ENCODE measurements at places on chromosomes 11 and 22.

DNA sequence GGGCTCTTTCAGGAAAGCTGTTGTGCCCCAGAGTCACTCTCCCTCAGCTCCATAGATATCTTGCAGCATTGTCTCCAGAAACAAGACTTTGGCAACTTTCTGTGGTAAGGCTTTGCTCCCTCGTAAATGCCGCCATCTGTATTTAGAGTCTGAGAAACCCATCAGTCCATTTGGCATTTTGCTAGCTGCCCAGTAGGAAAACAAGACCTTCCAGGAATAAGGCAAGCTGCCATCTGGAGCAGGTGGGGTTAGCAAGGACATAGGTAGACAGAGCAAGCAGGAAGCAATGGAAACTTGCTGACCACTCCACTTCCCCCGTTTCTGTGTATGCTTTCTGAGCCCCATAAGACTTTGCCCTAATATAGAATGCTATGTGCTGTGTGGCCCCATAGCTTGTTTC is 131.9 kb downstream of the SPATA19 start:
- no peaks in the 10 kb centered on the region for H3K27me3 ChIP-seq
- no peak overlapping the region for H3K4me3 ChIP-seq
- no peak for DNase-seq
- H3K27ac ChIP-seq: no peak overlapping the region
- no peaks in the 10 kb centered on the region for H3K36me3 ChIP-seq
- no peaks in the 10 kb centered on the region for H3K4me1 ChIP-seq

DNA sequence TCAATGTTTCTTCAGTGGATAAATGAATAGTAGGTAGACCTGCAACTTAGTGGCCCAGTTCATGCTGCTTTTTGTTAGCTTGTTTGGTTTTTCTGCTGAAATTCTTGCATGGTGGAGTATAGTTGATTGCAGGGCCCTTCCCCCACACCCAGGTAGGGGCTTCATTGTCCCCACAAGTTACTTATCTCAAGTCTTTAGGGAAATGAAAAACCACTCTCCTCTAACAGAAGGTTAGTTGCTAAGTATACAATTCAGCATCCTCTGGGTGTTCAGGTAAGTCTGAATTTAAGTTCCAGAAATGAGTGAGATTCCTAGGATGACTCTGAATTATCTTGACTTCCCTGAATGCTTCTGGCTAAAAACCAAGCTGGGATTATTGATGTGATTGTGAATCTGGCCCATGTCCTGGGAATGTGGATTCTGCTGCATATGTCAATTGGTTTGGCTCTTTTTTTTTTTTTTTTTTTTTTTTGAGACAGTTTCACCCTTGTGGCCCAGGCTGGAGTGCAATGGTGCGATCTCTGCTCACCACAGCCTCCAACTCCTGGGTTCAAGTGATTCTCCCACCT is 40.3 kb downstream of the BCL2L13 start:
- no peaks in the 10 kb centered on the region for H3K4me1 ChIP-seq
- no peak overlapping the region for H3K27ac ChIP-seq
- no peak for DNase-seq
- H3K36me3 ChIP-seq: peaks cover 3% of the 10 kb centered on the region

DNA sequence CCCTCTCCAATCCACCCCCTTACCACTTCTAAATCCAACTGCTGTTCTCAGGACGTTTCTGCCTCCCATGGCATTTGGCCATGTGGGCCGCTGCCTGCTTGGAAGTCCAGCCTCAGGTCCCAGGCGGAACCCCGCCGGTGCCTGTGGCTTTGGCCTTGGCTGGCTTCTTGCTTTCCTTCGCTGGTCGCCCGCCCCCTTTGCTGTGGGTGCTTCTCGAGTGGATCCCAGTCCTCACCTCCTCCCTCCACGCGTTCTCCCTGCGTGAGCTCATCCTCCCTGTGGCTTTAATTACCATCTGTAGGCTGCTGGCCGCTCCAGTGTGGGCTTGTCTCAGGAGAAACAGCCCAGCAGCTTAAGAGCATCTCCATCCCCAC is 111.7 kb downstream of the NECTIN1 start:
- no peak overlapping the region for H3K27ac ChIP-seq
- no peaks in the 10 kb centered on the region for H3K27me3 ChIP-seq
- DNase-seq: no peak
- H3K4me1 ChIP-seq: peaks cover 8% of the 10 kb centered on the region

GRCh38 chr22:23085785-23086184 is 15.5 kb downstream of the GNAZ start:
- H3K4me3 ChIP-seq: no peak overlapping the region
- peaks cover 3% of the 10 kb centered on the region for H3K4me1 ChIP-seq
- H3K27me3 ChIP-seq: no peaks in the 10 kb centered on the region
- DNase-seq: no peak
- H3K36me3 ChIP-seq: no peaks in the 10 kb centered on the region

GRCh38 chr11:5809122-5809519 is 397 bp downstream of the OR52N2 start:
- H3K36me3 ChIP-seq: no peaks in the 10 kb centered on the region
- peaks cover 8% of the 10 kb centered on the region for H3K27me3 ChIP-seq
- no peak for DNase-seq
- no peaks in the 10 kb centered on the region for H3K4me1 ChIP-seq

- H3K4me1 ChIP-seq: peaks cover 99% of the 10 kb centered on the region
- no peak for DNase-seq
- H3K27me3 ChIP-seq: no peaks in the 10 kb centered on the region
- H3K36me3 ChIP-seq: no peaks in the 10 kb centered on the region
- H3K27ac ChIP-seq: peak overlapping the region; percentile 88
- H3K4me3 ChIP-seq: peak overlapping the region; percentile 61
These were observed 379 bp upstream of the RAB38 start for GRCh38 chr11:88175569-88176075.

DNA sequence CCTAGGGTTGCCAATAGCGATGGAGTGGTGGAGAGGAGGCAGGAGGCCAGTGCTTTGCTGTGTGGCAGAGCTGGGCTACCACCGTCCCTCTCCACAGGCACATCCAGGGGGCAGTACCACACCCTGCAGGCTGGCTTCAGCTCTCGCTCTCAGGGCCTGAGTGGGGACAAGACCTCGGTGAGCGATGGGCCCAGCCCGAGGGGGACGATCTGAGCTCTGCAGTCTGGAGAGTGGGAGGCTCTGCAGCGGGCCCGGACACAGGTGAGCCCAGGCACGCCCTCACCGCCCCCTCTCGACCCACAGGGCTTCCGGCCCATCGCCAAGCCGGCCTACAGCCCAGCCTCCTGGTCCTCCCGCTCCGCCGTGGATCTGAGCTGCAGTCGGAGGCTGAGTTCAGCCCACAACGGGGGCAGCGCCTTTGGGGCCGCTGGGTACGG is 2.5 kb downstream of the PKP3 start:
- peak overlapping the region; percentile 74 for H3K4me3 ChIP-seq
- H3K27ac ChIP-seq: peak overlapping the region; percentile 39
- peaks cover 38% of the 10 kb centered on the region for H3K27me3 ChIP-seq
- peaks cover 8% of the 10 kb centered on the region for H3K4me1 ChIP-seq
- DNase-seq: no peak
- no peaks in the 10 kb centered on the region for H3K36me3 ChIP-seq

- H3K27ac ChIP-seq: no peak overlapping the region
- no peaks in the 10 kb centered on the region for H3K36me3 ChIP-seq
- H3K4me1 ChIP-seq: no peaks in the 10 kb centered on the region
These were observed 92.9 kb downstream of the DYNC2H1 start for GRCh38 chr11:103202048-103202651.

- H3K27ac ChIP-seq: peak overlapping the region; percentile 96
- H3K4me3 ChIP-seq: peak overlapping the region; percentile 88
- no peaks in the 10 kb centered on the region for H3K27me3 ChIP-seq
- H3K36me3 ChIP-seq: no peaks in the 10 kb centered on the region
These were observed 70.6 kb upstream of the EP300 start for GRCh38 chr22:41021613-41022454.

DNA sequence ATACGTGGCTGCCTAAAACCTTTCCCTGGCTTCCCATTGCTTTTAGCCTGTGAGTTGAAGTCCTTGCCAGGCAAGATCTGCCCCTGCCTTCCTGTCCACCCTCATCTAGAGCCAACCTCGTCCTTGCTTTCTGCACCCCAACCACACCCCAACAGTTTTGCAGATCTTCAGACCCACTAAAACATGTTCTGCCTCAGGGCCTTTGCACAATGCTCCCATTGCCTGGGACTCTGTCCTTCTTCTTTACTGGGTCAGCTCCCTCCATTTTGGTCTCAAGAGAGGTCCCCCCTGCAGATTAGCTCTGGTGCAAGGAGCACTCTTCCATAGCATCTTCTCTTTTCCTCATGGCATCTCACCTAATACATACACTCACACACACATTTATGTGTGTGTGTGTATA is 8.4 kb upstream of the ANAPC15 start:
- H3K4me1 ChIP-seq: no peaks in the 10 kb centered on the region
- no peak for DNase-seq
- no peaks in the 10 kb centered on the region for H3K27me3 ChIP-seq
- no peak overlapping the region for H3K4me3 ChIP-seq
- H3K36me3 ChIP-seq: no peaks in the 10 kb centered on the region

DNA sequence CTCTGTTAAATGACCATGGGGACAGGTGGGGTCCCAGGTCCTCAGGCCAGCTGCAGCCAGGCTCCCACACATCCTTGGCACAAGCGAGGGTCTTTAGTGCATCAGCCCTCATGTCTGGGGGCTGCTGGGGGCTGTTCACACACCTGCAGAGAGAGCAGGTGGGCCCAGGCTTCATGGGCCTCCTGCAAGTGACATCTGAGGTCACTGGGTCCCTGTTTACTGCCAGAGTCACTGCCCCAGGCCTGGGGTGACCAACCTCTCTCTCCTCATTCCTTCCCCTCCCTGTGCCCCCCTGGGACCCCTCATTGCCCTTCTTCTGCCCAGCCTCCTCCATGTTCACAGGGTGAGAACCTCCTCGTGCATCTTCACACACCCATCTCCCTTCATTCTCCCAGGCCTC is 92.4 kb downstream of the RTL6 start:
- no peak for DNase-seq
- H3K27ac ChIP-seq: no peak overlapping the region
- no peak overlapping the region for H3K4me3 ChIP-seq

- H3K27ac ChIP-seq: no peak overlapping the region
- H3K4me1 ChIP-seq: no peaks in the 10 kb centered on the region
- H3K36me3 ChIP-seq: no peaks in the 10 kb centered on the region
- no peak overlapping the region for H3K4me3 ChIP-seq
These were observed 72.4 kb downstream of the CYP2R1 start for GRCh38 chr11:14819596-14819995.

DNA sequence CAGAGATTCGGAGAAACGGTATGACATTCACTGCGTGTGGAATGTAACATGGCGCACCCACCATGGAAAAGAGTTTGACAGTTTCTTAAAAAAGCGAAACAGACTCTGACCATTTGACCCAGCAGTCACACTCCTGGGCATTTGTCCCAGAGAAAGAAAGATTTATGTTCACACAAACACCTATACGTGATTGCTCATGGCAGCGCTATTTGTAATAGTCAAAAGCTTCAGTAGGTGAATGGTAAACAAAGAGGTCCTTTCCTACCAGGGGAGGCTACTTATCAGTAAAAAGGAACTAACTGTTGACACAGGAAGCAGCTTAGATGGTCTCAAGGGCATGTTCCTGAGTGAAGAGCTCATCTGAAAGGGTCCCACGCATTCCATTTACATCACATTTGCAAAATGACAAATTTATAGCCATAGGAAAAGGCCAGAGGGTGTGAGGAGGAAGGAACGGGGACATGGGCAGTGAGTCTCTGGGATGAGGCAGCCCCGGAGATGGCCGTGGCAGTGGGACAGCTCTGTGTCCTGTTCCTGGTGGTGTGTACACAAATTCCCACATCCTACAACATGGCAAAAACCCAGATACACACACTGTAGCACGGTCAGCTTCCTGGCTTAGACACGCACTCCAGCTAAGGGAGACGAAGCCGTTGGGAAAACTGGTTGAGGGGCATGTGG is 14.6 kb upstream of the KRTAP5-6 start:
- DNase-seq: no peak
- H3K4me3 ChIP-seq: no peak overlapping the region
- peaks cover 55% of the 10 kb centered on the region for H3K27me3 ChIP-seq

DNA sequence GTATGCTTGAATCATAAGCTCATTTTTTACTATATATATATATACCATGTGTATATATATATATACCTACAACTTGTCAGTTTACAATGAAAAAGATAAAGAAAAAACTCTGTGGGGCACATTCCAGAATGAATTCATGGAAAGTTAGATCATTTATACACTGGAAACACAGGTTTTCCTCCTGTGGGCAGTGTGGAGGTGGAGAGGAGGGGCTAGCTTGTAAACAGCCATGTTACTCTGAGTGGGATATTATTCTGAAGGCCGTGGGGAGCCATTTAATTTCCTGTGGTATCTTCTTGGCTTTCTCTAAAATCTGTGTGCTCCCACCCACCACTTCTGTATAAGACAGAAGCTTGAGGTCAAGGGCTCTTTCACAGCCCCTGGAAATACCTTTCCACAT is 273.4 kb upstream of the MTNR1B start:
- H3K36me3 ChIP-seq: no peaks in the 10 kb centered on the region
- no peak for DNase-seq

DNA sequence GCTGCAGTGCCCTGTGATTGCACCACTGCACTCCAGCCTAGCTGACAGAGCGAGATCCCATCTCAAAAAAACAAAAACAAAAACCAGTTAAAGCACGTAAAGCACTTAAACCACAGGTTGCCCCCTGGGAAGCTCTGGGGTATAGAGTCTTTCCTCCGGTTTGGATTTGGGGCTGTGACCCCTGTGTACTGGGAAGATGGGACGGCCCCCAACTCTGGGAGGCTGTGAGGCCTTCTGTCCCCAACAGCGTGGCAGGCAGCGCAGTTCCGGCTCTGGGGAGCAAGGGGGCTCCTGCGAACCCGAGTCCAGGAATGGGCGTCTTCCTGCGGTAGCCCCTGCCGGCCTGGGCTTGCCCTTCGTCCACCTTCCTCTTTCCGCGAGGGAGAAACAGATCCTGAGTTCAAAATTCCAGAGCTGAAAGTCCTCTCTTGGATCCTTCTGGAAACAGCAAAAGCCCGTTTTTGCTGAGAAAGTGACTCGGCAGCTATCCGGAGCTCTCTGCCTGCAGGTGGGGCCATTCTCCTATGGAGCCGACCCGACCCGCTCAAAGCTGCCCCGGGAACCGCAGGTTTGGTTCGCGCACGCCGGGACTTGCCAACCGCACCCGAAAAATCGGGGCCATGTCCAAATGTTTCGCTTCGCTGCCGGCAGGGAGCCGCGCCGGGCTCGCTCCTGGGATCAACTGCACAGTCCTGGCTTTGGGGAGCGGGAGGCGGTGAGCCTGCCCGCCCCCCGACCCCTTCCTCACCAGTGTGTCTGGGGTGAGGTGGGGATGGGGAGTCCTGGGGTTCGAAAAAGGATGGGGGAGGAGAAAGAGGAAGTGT is 36.3 kb upstream of the POLA2 start:
- H3K27me3 ChIP-seq: no peaks in the 10 kb centered on the region
- no peak for DNase-seq
- H3K27ac ChIP-seq: peak overlapping the region; percentile 87
- H3K4me3 ChIP-seq: peak overlapping the region; percentile 18
- H3K36me3 ChIP-seq: no peaks in the 10 kb centered on the region
- peaks cover 18% of the 10 kb centered on the region for H3K4me1 ChIP-seq

DNA sequence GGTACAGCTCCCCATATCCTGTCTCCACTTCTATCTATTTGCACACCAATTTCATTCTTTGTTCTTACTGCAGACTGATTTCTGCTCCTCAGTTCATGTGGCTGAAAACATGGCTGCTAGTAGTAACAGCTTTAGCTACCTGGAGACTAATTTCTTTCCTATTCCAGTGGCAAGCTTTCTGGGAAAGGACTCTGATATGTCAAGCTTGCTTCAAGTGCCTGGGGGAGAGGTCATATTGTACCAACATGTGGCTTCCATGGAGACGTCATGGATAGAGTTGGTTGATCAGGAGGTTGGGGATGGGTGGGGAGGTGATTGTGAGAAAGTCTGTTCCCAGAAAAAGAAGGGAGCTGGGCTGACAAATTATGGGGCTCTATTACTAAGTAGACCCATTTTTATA is 44.9 kb downstream of the ADM start:
- DNase-seq: no peak
- no peak overlapping the region for H3K4me3 ChIP-seq
- no peaks in the 10 kb centered on the region for H3K27me3 ChIP-seq
- no peaks in the 10 kb centered on the region for H3K36me3 ChIP-seq
- peak overlapping the region; percentile 28 for H3K27ac ChIP-seq
- no peaks in the 10 kb centered on the region for H3K4me1 ChIP-seq

Measured in esophagus squamous epithelium (tissue), 5 donors.